ENCODE measurements at places on chromosomes 4 and X.

DNA sequence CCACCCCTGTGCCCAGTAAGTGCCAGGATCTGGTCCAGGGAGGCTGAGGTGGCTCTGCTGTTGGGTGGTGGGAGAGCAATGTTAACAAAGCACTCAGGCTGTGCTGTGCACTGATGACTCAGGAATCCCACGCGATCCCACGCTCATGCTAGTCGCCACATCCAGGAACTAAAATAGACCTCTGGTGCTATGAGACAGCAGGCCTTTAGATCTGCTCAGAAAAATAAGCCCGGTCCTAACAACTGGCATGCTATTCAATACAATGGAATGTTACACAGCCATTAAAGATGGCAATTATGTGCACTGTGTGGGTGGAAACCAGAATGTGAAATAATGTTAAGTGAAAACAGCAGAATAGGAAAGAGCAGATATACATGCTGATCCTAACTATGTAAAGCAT, 26.0 kb downstream of the ARL13A start:
- DNase-seq: no peak

DNA sequence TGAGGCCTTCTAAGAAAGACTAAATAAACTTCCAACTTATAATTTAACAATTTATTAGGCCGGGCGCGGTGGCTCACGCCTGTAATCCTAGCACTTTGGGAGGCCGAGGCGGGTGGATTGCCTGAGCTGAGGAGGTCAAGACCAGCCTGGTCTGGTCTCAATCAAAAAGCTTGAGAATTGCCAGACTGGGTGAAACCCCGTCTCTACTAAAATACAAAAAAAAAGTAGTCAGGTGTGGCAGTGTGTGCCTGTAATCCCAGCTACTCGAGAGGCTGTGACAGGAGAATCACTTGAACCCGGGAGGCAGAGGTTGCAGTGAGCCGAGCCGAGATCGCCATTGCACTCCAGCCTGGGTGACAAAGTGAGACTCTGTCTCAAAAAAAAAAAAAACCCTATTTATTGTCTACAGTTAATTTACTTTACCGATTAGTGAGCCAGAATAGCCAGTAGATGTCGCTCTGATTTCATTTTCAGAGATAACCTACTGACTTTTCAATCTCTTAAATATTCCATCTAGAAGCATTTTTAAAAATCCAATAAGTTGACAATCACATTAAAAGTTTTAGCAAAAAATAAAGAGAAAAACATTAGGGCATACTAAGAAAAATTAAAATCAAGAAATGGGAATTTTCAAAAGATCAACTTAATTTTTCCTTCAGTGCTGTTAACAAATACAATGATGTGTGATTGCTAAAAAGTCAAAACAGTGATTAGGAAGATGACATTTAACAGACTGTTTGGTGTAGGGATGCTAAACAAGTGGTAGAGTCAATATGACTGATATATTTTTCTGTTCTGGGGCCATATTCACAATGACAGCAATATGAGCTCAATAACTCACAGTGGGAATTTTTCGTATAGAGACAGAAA, 4.3 kb upstream of the SHROOM3 start:
- DNase-seq: no peak

GRCh38 chrX:109623997-109624396, 975 bp downstream of the KCNE5 start:
- DNase-seq: no peak

- no peak for DNase-seq
Measured at GRCh38 chr4:128332081-128332480, 44.5 kb upstream of the PGRMC2 start.

GRCh38 chr4:6471307-6472007, 957 bp downstream of the PPP2R2C start:
- DNase-seq: no peak

GRCh38 chr4:20666012-20666860, 34.0 kb upstream of the PACRGL start:
- no peak for DNase-seq

- DNase-seq: no peak
Measured at GRCh38 chr4:59869559-59869958, 1330.6 kb upstream of the ADGRL3 start.

DNA sequence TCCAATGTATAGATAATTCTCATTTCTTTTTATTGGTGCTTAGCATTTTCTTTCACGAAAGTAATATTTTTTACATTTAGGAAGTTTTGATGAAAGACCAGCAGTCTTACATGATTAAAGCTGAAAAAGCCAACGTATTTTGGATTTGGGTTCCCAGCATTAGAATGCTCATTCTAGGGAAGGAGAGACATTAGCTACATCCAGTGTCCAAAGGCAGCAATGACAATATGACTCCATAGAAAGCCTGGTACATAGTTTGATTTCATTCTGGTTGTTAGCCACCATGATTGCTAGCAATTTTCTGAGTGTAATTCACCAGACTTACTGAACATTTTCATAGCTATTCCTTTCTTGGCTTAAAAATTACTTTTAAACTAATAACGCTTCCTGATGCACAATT, 1397.5 kb downstream of the PCDH7 start:
- no peak for DNase-seq

DNA sequence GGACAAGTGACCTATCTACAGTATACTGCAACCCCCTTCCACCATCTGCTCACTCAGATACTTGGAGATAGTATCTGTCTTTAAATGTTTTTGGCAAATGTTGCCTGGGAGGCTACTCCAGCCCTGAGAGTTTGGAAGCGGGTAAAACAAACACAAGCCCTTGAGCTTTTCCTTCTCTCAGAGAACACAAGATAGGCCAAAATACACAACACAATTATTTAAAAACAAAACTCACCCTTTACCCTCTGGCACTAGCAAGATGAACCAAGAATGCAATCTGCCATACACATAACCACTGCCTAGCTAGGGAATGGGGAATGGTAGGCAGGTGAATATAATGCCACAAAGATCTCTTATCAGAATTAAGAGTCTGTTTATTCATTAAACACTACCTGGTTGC, 324.7 kb upstream of the FAM47C start:
- no peak for DNase-seq

- no peak for DNase-seq
Measured at GRCh38 chr4:38723726-38724474, 58.9 kb downstream of the TLR10 start.

DNA sequence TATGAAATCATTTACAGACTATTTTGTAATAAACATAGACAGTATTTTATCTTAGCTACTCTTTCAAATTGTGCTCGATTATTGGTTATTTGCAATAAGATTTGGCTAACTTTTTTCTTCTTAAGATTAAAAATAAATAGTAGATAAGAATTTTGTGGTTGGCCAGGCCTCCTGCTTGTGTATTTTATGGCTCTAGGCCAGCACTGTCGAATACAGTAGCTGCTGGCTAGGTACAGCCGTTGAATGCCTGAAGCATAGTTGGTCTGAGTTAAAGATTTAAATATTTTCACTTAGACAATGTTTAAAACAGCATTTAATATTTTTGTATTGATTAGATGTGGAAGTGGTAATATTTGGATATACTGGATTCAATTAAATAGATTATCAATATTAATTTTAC, 481.0 kb downstream of the SPRY1 start:
- no peak for DNase-seq

- no peak for DNase-seq
Measured at GRCh38 chrX:6681521-6682145, 146.7 kb upstream of the VCX3A start.

GRCh38 chrX:65463550-65463949, 71.0 kb downstream of the LAS1L start:
- no peak for DNase-seq

GRCh38 chr4:94798808-94799207, 41.1 kb downstream of the BMPR1B start:
- no peak for DNase-seq

- DNase-seq: no peak
Measured at GRCh38 chrX:12570859-12571501, 220.2 kb upstream of the PRPS2 start.

GRCh38 chr4:135412213-135412612, 1210.6 kb upstream of the PABPC4L start:
- no peak for DNase-seq

DNA sequence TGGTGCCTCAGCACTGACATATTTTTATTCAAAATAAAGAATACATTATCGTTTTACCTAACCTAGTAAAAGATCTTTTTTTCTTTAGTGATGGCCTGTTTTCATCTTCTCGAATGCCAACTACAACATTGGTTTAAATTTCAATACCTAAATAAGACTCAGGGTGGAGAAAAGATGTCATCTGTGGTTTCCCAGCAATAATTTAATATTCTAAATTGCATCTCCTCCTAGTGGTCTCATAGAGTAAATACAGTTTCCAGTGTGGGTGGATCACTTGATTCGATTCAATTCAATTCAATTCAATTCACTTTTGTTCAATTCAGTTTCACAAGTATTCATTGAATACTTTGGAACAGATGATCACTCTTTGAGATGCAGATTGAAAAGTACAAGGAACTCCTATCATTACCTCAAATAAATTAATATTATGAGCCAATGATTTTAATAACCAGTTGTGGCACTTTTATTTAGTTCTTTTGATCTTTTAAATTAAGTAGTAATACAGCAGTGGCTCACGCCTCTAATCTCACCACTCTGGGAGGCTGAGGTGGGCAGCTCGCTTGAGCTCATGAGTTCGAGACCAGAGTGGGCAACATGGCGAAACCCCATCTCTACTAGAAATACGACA, 427.2 kb downstream of the FAT4 start:
- no peak for DNase-seq

- DNase-seq: no peak
Measured at GRCh38 chr4:98319021-98319420, 57.8 kb downstream of the RAP1GDS1 start.

DNA sequence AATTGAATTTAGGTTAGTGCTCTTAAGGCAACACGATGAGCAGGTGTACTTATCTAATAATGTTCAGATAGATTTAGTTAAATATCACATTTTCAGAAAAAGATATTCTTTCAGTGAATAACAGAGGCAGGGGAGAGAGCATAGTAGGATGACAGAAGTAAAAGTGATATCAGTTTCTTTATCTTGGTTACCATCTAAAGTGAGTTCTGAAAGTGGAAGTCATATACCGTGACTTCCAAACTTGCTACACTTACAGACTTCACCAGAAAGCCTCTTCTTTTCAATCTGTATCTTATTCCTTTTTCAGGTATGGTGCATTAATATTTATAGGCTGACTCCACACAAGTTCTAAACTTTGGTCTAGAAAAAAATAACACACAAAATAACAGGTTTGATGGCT, 124.9 kb downstream of the POU4F2 start:
- no peak for DNase-seq

- DNase-seq: no peak
Measured at GRCh38 chrX:10159145-10159468, 2.3 kb downstream of the CLCN4 start.

GRCh38 chrX:38149016-38149415, 71.7 kb downstream of the SRPX start:
- no peak for DNase-seq
